NCI-H1417 treated with DMSO at 0.1 percent for 48 hours (cell line): ENCODE measurements at places on chromosomes 6 and 20.

- no peak for DNase-seq
These were observed 6.5 kb upstream of the BPIFB1 start for GRCh38 chr20:33276303-33277113.

DNA sequence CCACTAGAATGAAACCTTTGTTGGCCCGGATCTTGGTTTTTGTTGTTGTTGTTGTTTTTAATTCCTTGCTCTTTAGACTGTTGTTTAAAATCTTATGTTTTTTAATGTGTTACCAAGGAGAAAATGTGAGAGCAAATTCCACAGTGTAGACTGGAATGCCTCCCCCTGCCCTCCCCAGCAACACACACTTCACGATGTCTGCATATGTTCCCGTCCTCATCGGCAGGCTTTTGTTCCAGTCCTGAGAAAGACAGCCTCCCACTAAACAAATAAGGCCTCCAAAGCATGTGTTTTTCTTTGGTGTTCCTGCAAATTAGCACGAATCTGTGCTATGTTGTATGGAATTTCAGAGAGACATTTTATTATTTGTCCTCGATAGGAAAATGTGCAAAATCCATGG, 263.3 kb upstream of the QKI start:
- DNase-seq, result no peak

- DNase-seq, result no peak
These were observed 124.9 kb upstream of the EDN1 start for GRCh38 chr6:12165297-12165696.

GRCh38 chr6:97677626-97678025, 394.6 kb upstream of the MMS22L start:
- no peak for DNase-seq

DNA sequence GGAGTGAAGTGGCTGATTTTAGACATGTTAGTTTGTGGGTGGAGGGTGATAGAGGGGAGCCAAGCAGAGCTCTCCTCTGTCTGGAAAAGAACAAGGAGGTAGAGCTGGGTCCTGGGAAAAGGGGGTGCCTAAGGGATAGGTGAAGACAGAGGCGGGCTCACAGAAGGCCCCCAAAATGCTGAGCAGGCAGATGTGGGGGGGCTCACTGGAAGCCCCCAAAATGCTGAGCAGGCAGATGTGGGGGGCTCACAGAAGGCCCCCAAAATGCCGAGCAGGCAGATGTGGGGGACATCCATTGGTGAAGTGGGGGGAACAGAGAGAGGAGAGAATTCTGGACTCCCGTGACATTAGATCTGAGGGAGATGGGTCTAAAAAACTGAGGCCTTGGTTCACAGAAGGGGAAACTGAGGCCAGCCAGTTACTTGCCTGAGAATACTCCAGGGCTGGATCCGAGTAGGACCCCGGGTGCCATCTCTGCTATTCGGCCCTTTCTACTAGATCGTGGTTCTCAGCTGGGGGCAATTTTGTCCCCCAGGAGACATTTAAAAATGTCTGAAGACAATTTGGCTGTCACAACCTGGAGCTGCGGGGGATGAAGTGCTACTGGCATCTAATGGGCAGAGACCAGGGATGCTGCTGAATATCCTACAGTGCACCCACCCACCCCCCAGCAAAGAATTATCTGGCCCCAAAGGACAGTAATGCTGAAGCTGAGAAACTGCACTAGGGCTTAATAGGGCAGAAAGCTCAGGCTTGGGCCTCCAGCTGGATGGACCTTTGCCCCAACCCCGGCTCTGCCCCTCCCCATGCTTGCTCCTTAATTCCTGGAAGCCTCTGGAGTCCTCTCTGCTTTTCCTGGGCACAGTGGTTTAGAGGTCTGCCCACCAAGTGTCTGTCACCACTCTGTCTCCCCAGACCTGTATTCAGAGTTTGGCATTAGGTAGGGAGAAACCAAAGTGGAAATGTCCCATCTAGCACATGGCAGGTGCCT, 2.1 kb downstream of the LPIN3 start:
- DNase-seq, result no peak

GRCh38 chr20:34061695-34062094, 50.3 kb downstream of the EIF2S2 start:
- DNase-seq, result no peak

GRCh38 chr6:120320481-120321162, 971.1 kb upstream of the MAN1A1 start:
- no peak for DNase-seq

DNA sequence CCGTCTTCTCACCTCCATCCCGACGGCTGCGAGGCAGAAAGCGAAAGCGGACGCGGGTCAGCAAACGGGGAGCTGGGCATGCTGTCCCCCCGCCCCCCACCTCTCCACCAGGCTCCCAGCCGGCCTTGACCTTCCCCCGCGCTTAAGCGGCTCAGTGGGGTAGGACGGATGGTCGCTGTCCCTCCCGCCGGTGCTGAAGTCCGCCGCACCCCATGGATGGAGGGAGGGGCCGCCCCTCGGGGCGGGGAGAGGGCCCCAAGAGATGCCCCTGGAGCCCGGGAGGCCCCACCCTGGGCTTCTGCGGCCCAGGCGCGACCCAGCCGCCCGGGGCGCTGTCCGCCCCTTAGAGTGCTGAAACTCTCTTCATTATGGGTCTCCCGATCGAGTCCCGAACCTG, at the start of gene KCNB1:
Gene KCNB1 (minus strand): TSS at position 48 of the 397 bp plus-strand sequence. CDS start 188 bp downstream, outside the sequence.
- DNase-seq, result no peak

DNA sequence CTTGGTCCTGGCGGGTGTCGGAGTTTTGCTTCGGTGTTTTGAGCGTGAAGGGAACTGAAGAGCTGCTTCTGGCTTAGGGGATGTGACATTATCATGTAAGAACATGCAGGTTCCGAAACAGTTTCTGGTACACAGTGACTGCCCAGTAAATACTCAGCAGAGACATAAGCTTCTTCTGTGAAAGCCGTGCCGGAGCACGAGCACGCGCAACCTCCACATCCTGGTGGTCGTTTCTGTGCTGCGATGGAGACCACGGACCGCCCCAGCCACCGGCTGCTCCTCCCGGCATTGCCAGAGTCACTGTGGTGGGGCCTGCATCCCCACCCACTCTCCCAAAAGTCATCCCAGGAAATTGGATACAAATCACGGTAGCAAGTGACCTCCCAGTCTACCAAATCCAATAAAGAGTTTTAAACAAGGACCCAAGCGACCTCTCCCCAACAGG, 18.7 kb downstream of the KIF25 start:
- no peak for DNase-seq

- DNase-seq, result no peak
These were observed 13.3 kb downstream of the PREP start for GRCh38 chr6:105389543-105389942.

DNA sequence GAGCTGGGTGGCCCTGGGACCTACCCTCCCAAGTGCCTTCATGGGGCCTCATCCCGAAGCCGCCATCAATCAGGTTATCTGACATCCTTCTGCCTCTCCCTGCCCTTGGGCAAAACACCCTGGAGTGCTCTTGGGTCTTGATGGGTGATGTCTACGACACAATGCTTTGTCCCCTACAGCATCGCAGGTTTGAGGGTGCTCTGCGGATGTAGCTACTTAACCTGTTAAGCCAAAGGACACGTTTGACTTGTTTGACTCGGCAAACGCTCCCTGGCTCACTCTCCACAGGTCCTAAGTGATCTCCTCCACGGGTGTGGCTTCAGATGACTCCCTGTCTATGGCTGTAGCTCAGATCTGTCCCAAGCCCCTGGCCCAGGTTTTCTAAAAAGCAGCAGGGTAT, 35.6 kb downstream of the TBC1D7 start:
- no peak for DNase-seq

DNA sequence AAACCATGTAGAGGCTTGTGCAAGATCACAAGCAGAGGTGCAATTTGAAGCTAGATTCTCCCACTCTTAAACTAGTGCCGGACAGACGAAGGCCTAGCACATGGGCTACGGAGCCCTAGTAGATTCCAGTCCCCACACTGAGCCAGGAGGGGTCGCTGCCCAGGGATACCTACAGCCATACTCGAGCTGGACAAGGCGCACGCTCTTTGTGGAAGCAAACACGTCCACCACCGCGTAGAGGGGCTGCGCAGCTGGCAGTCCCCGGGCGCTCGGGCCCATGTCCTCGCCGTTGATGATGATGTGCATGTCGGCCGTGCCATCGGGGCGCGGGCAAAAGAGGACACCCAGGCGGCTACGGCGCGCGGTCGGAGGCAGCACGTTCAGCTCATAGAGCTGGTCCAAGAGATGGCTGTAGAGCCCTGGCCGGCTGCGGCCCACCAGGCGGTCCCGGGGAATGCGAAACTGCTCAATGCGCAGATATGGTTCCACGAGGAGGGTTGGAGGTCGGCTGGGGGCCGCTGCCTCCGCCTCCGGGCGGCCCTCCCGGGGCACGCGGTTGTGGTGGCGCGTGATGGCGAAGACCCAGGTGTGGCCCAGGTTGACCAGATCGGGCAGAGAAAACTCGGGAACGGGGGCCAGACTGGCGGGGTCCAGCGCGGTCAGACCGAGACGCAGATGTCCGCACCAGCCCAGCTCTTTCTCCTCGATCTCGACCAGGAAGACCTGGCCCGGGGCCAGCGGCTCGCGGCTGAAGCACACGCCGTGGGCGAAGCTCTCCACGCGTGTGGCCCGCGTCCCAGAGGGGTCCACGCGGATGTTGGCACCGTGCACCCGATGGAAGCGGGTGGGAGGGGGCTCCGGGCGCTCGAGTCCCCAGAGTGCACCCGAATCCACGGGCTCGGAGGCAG, 677 bp downstream of the NEURL2 start:
- DNase-seq, result peak; percentile 16

GRCh38 chr6:44043479-44044153, 83.6 kb downstream of the MRPL14 start:
- no peak for DNase-seq

GRCh38 chr6:25002326-25003091, 66.7 kb upstream of the RIPOR2 start:
- no peak for DNase-seq

GRCh38 chr6:39576556-39577303, 148.5 kb downstream of the KIF6 start:
- DNase-seq, result no peak
